ENCODE measurements at places on chromosomes 2 and 18.

GRCh38 chr18:7105943-7106342 lies 11.7 kb downstream of the LAMA1 start:
- DNase-seq = no peak

DNA sequence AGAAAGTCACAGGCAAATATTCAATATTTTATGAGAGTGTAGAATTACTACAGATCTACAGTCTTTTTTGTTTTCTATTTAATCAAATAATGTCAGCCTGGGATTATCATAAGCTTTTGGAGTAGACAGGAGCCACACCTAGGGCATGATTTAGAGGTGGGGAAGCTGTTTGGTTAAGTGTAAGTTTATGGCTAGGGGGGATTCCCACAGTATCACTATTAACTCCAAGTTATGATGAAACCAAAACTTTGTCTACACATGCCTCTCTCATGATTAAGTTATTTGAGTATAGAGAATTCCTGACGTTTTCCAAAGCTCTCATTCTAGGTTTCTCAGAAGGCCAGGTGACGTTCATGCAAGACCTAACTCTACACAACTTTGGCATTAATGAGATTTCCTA lies 2.1 kb downstream of the SERPINB10 start:
- DNase-seq = no peak

DNA sequence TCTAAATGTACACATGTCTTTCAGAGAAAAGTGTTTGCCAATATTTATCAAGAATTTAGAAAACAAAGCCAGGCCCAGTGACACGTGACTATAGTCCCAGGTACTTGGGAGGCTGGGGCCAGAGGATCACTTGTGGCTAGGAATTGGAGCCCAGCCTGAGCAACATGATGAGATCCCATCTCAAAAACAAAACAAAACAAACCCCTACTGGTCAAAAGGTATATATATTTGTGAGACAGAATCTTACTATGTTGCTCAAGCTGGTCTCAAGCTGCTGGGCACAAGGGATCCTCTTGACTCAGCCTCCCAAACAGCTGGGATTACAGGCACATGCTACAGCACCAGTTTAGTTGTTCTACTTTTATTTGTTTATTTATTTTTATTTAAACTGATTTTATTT lies 79.2 kb downstream of the ZDBF2 start:
- DNase-seq = no peak

GRCh38 chr2:6637330-6637729 lies 228.4 kb downstream of the CMPK2 start:
- no peak for DNase-seq

DNA sequence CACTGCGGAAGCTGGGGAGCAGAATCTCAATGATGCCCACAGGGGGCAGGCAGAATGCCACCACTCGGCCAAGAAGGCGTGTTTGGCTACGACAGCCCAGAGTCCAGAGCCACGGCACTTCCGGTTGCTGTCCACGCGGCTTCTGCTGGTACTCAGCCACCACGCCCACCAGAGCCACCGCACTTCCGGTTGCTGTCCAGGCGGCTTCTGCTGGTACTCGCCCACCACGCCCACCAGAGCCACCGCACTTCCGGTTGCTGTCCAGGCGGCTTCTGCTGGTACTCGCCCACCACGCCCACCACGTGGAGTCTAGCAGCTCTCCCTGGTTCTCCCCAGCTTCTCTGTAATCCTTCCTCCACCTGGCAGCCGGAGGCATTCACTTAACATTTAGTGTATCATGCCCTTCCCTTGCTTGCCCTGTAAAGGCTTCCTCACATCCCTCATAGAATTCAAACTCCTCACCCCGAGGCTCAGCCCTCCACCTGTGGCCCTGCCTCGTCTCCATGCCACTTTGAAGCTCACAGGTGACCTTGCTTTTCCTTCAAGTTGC lies 40.1 kb upstream of the APCDD1 start:
- DNase-seq = no peak

- DNase-seq = no peak
Measured at GRCh38 chr2:183532514-183532913, 408.3 kb downstream of the NUP35 start.

DNA sequence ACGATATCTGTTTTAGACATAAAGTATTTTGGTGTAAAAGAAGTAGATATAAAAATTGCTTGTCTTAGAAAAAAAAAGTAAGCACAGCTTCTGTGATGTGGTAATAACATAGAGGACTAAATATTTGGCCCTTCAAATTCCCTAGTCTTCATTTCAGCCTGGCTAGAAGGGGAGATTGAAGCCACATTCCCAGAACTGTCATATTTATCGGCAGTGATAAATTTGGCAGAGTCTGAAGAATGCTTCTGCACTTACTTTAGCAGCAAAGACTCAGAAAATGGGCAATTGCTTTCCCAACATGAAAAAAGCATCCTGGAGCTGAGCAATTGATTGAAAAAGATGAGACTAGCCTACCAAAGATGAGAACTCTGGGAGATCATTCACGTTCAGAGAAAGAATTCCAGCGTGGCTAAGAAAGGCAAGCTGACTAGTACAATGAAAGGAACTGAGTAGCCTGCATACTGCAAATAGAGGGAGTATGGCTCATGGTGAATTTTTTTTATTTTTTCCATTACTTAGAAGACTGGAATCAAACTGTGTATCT lies 278.7 kb upstream of the KLHL29 start:
- no peak for DNase-seq

- DNase-seq = no peak
Measured at GRCh38 chr2:40374543-40375240, 77.2 kb downstream of the SLC8A1 start.

DNA sequence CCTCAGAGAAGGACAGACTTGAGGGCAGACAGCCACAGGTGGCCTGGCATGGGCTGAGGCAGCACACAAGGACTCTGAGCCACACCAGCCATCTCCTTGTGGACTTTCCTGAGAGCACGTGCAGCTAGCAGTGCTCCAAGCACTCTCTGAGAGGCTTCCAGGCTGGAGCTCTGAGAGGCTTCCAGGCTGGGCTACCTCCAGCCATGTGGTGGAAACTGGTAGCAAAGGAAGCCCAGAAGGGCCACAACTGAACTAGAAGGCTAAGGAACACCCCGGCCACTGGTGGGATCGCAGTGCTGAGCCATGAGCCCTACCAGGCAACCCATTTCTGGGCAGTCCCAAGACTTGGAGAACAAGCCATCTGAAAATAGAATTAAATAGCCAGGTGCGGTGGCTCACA lies 39.5 kb downstream of the BCL11A start:
- DNase-seq = no peak

DNA sequence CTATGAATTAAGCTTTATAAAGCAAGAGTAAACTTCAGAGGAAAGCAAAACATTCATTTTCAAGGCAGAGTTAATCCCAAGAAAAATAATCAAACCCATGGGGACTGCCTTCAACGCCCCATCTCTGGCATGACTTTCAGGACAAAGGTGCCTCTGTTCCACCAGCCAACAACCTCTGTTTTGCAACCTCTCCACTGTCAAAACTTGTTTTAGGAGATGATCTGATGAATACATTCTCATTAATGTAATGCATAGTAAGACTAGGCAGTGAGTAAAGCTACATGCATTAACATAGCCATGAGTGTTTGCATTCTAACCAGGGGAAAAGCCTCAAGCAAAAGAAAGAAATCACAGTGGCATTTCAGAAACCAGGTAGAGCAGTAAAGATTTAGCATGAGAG lies 357.0 kb downstream of the FBXO15 start:
- no peak for DNase-seq

Data from left forelimb (tissue), 1 donor.